ENCODE measurements at places on chromosomes 5 and 9. TPM values are rescaled to one million over a fixed set of nuclear protein-coding genes. Genes with fewer than 3 reads are reported as not detected.

GABRA1 gene
- not detected for total RNA-seq

TMEM252 gene
- total RNA-seq = not detected

PCDHB5 gene
- total RNA-seq = 1.9 TPM

SHLD3 gene
- total RNA-seq = 2.0 TPM

ORM2 gene
- not detected for total RNA-seq

PCDHA13 gene
- 0.07 TPM for total RNA-seq

SHC3 gene
- 0.80 TPM for total RNA-seq

SH2D3C gene
- total RNA-seq = 0.16 TPM

ADRB2 gene
- total RNA-seq = 0.58 TPM

WNT8A gene
- not detected for total RNA-seq

IRGM gene
- 0.13 TPM for total RNA-seq

GADD45G gene
- 0.33 TPM for total RNA-seq

CTXN3 gene
- total RNA-seq = not detected

UIMC1 gene
- 39.5 TPM for total RNA-seq
